H9 (cell line): ENCODE measurements at places on chromosomes 4 and X. TPM values are rescaled to one million over a fixed set of nuclear protein-coding genes. Genes with fewer than 3 reads are reported as not detected.

DNA sequence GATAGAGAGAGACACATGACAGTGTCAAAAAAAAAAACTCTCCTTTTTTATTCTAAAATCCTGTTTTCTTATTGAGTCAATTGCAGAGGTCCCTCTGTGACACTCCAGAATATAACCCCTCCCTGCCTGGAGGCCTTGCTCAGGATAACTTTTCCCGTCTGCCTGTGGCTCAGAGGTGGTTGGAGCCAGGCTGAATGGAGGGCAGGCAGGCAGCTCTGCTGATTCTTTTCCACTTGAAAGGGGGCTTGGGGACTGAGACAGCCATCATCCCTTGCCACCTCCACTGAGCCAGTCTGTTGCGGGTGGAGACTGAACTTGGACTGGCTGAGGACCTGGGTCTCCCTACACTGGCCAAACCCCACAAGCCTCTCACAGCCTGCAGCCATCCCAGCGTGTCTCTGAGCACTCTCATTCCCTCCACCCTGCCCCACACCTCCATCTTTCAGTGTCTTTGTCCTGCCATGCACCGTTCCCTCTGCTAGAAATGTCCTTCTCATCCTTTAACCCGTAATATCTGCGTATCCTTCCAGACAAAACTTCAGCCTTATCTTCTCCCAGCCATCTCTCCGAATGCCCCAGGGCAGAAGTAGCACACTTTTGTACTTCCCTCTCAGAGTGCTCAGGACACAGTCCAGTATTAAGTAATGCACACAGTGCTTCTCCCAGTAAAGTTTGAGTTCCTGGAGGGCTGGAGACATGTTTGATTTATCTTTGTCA lies 139.9 kb downstream of the CHIC2 start:
- DNase-seq: no peak

DNA sequence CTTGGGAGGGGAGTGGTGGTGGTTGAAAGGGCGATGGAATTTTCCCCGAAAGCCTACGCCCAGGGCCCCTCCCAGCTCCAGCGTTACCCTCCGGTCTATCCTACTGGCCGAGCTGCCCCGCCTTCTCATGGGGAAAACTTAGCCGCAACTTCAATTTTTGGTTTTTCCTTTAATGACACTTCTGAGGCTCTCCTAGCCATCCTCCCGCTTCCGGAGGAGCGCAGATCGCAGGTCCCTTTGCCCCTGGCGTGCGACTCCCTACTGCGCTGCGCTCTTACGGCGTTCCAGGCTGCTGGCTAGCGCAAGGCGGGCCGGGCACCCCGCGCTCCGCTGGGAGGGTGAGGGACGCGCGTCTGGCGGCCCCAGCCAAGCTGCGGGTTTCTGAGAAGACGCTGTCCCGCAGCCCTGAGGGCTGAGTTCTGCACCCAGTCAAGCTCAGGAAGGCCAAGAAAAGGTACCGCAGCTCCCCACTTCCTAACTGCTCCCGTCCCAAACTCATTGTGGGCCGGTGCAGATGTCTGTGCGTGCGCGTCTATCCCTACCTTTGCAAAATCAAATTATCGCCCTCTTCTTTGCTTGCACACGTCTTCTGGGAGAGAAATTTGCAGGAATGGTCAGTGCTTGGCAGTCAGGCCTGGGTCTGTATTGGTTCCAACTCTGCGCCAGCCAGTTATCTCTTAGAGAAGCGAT lies 533 bp downstream of the IL15 start:
- DNase-seq: peak; percentile 61

DNA sequence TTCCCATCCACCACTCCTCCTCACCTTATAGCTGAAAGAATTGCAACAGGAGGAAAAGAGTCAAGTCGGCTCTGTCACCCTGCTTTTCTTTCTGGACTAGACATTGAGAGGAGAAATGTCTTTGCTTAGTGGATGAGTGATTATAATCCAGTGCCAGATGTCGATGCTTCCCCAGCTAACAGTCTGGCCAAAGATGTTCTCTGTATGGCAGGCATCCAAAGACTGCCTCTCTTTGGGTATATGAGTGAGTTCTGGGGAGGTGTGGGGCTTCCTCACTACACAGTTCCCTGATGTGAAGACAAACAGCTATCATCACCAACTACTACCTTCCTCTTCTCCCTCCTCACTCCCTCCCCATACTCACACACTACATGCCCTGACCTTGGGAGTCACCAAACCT lies 90.9 kb downstream of the COMMD8 start:
- DNase-seq: no peak

- no peak for DNase-seq
Measured at GRCh38 chr4:71472946-71473345, 134.1 kb downstream of the SLC4A4 start.

- DNase-seq: peak; percentile 38
Measured at GRCh38 chr4:44629280-44629866, 22.1 kb downstream of the YIPF7 start.

DNA sequence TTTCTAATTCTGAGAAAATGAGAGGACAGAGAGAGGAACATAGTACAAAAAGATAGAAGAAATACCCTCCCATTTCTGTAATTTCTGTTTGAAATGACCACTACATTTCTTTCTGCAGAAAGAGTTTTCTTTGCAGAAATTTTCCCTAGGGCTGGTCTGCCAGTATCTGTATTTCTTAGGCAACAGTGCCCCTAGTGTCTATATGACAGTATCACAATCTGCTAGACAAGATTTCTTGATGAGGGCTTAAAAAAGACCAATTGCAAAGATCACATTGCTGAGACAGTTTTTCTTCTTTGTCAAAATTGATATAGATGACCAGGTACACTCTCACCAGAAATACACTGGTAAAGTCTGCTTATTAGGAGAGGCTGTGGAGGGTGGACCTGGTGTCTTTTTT lies 81.0 kb upstream of the ZDHHC15 start:
- no peak for DNase-seq

- no peak for DNase-seq
Measured at GRCh38 chrX:12955882-12956703, 18.8 kb upstream of the TMSB4X start.

GRCh38 chr4:1751919-1752283 lies 30.6 kb downstream of the TACC3 start:
- no peak for DNase-seq

DNA sequence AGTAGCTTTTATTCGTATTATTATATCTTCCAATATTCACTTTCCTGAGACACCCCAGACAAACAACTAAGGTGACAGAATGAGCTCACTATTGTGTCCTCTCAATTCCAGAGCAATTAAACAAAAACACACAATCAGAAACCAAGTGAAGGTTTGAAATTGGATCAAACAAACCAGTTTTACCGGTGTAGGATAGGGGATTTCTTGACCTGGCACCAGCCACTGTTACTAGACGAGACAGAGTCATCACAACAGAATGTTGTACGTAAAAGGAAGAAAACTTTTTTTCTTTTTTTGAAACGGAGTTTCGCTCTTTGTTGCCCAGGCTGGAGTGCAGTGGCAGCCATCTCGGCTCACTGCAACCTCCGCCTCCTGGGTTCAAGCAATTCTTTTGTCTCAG lies 43.7 kb downstream of the LDOC1 start:
- no peak for DNase-seq

DNA sequence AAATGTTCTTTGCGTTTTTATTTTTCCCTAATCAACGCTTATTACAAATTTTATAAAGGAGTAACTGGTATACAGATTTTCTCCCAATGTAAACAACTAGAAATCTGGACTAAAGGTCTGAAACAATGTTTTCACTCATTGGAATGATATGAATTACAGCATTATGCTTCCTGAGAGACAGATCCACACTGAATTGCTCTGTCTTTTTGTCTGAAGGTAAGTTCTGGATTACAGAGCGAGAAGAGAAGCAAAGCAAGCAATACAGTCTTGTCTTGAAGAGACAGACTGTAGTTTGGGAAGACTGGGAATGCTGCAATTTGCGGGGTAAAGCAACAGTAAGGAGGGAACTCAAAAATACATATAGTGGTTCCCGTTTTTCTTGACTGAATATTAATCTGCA lies 262.2 kb upstream of the PABPC4L start:
- no peak for DNase-seq

GRCh38 chr4:158801066-158801465 lies 32.2 kb downstream of the FNIP2 start:
- DNase-seq: no peak

Gene HERC6
- 8.2 and 8.3 TPM in 2 replicates for total RNA-seq

Gene ZNF718
- 11.1 and 12.5 TPM in 2 replicates for total RNA-seq

Gene CXCL13
- total RNA-seq: not detected in 2 replicates

Gene RAB33A
- 0.59 and 0.92 TPM in 2 replicates for total RNA-seq
